ENCODE measurements at places on chromosomes 11 and 22.

DNA sequence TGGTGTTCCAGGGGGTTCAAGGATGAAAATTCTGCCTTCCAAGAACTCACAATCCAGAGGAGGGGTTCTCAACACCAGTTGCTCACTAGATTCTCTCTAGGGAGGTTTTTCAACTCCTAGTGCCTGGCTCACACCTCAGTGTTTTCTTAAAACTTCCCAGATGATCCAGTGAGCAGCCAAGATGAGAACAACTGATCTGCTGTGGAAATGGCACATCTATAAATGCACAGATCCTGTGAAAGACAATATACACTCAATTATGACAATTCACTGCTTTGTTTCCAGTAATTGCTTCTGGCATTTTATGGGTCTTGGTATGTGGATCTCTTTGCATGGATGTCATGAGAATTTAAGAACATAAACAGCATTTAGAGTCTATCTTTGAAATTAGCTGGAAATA is 45.2 kb upstream of the PRSS23 start:
- DNase-seq, result no peak

DNA sequence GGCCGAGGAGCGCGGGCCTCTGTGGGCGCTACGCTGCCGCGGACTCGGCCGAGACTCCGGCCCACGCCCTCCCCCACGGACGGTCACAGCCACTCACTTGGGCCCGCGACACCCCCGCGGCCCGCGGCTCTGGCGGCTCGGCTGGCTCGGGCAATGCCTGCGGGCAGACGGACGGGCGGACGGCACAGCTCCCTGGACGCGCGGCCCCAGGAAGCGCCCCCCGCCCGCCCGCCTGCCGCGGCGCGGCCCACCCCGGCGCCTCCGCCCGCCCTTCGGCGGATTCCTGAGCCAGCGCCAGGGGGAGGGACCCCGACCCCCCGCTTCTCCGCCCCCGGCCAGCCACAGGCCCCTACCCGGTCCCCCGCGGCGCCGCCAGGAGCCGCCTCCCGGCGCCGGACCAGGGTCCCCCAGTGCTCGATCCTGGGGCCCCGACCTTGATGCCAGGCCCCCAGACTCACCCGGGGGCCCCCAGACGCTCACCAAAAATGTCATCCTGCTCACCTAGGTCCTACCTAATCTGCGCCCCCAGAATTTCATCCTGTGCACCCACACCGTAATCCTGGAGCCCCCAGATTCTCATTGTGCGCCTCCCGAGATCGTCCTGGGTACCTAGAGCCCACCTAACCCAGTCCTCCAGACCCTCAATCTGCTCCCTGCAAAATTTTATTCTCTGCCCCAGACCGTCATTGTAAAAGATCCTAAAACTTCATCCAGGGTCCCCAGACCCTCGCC is at the start of gene EFEMP2:
EFEMP2 (minus strand) TSS at position 215 of the 732 bp plus-strand sequence. CDS start 446 bp downstream, outside the sequence.
- no peak for DNase-seq

DNA sequence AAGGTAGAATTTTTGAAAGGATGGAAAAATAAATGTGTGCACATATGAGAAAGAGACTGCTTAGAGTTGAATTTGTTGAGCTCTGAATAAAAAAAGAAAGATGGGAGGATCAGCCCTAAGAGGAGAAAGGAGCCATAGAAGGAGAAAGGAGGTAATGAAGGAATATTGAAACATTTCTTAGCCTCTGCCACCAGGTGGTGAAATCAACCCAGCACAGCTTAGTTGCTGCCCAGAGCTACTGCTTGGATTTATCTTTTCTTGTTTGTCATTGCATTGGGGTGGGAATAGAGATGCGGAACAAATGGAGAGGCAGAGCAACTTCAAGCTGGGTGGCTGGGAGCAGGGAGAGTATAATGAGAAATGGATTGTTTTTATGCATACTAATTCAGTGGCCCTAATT is 80.4 kb downstream of the SERGEF start:
- no peak for DNase-seq

GRCh38 chr11:58592760-58593472 is 14.1 kb downstream of the ZFP91 start:
- no peak for DNase-seq

DNA sequence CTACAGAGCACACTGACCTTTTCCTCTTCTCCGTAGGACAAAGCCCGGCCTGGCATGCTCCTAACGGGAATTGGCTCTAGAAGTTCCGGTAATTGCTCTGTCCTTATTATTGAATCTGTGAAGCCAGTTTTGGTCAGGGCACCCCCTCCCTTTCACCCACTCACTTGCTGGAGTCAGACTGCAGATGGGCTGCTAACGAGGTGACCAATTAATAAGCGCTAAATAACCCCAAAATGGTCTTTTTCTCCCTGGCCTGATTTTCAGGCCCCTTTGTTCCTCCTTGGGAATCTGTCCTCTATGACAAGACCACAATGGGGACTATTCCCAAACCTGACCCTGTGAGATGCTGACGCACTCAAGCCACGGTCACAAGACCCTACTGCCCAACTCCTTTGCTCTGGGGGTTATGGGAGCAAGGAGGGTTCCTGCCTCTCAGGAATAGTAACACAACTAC is 610.0 kb upstream of the CADM1 start:
- no peak for DNase-seq

- no peak for DNase-seq
Observed at GRCh38 chr22:48960980-48961660, 866.6 kb downstream of the BRD1 start.

DNA sequence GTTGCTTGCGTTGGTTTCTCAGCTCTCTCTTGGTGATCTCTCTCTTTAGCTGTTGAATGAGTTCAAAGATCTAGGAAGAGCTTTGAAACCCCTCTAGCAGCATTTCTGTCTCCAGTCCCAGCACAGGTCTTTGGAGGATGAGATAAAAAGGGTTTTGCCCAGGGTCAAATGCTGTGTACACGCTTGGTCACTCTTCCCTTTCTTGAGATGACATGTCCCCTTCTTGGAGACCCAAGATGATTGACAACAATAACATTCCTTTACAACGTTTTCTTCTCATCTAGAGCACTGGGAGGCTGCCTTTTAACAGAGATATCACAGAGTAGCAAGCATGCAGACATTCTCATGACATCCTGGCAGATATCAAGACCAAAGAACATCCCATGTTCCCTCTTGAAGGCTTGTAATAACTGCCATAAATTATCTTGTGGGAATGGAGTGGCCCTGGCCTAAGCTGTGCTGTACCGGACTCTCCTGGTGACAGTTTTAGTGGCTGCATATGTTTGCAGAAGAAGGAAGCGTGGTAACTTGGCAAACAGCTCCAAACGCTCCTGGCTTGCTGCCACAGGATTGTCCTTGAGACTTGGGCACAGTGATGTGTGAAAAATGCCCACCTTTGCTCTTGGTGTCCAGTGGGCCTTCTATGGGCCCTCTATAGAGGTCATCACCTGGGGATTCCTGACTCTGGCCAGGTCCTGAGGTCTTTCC is 107.8 kb downstream of the PTPRJ start:
- no peak for DNase-seq

DNA sequence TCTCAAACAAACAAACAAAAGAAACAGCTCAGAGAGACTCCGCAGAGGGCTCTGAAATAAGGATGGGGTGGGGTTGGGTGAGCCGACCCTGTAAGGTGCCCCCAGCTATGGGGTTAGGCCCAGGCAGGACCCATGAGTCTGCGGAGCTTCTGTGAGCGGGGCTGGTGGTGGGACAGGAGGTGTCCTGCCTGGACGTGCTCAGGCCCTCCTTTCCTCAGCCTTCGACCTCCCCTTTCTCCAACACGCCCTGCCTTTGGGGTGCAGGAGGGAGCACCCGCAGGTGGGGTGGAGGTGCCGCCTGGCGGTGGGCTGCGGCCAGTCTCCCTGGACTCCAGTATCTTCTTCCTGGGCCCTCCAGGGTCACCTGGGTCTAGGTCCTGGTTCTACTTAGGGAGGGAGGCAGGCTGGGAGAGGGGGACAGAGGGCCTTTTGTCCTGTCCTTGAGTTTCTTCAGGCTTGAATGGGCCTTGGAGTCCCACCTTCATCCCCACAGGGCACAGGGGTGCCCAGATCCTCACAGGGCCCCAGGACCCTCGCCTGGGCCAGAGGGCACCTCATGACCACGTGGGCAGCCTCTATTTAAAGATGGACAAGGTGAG is 12.3 kb downstream of the PRR33 start:
- DNase-seq, result no peak

All from omental fat pad (tissue), 4 donors.